ENCODE measurements at places on chromosomes 2 and 18.

- no peak for DNase-seq
Observed at GRCh38 chr2:34907812-34908211, 1308.7 kb upstream of the FAM98A start.

GRCh38 chr18:79518683-79519128 is 123.0 kb downstream of the NFATC1 start:
- DNase-seq = no peak

- no peak for DNase-seq
Observed at GRCh38 chr2:67038195-67038594, 358.9 kb upstream of the ETAA1 start.

GRCh38 chr2:39620067-39620466 is 45.6 kb upstream of the TMEM178A start:
- peak; percentile 97 for DNase-seq

GRCh38 chr2:23664066-23664788 is 262.7 kb downstream of the ATAD2B start:
- DNase-seq = no peak

DNA sequence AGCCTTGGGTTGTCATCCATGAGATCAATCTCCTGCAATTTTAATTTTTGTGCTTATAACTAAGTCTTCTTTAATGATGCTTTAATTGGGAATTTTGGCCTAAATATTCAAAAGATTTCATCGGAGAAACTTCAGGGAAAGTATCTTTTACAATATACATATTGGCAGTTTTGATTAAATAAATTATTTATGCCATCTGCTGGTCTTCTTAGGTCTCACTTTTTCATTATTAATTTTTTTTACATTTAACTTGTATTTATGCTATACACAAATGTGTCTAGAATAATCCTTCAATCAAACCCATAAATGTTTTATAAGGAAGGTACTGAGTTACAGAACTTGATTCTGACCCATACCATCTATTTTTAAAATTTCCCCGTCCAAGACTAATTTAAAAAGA is 95.1 kb upstream of the XPO1 start:
- no peak for DNase-seq

DNA sequence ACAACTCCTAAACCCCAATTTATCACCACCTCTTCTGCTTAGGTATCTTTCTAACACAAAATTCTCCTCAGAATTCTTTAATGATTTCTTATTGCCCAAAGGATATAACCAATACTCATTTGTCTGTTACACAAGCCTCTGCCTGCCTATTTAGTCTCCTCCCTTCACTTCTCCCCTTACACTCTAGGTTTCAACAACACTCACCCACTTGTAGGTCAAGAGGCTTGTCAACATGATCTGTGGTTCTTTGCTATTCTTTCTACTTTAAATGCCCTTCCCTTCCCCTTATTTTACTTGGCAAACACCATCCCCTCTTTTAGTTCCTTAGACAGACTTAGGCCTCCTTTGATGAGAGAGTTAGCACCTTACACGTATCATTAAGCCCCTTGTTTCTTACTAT is 69.0 kb upstream of the C2orf15 start:
- DNase-seq = no peak

DNA sequence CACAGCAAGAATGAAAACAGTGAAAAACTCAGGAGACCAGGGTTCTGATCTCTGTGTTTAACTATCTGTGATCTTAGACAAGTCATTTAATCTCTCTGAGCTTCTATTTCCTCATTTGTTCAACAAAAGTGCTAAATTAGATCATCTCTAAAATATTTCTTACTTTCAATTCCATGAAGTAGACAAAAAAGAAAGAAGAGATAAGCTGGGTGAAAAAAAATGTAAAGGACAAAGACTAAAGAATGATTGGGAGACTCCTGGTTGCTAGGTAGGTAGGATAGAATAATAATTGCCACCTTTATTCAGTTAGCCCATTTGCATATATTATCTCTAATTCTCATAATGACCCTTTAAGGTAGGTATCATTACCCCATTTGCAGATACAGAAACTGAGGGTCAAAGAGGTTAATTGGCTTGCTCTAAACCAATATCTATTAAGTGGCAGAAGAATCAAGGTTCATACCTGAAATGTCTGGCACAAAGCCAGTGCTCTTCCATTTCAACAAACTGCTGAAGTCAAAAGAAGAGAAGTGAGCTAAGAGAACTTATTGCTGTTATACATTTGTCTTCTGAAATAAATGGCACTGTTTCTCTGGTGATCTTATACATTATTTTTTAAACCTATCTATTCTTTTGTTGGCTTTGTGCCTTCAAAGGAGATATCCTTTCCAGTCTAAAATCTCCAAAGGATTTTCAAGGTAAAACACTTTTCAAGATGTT is 141.7 kb downstream of the OTX1 start:
- DNase-seq = no peak

DNA sequence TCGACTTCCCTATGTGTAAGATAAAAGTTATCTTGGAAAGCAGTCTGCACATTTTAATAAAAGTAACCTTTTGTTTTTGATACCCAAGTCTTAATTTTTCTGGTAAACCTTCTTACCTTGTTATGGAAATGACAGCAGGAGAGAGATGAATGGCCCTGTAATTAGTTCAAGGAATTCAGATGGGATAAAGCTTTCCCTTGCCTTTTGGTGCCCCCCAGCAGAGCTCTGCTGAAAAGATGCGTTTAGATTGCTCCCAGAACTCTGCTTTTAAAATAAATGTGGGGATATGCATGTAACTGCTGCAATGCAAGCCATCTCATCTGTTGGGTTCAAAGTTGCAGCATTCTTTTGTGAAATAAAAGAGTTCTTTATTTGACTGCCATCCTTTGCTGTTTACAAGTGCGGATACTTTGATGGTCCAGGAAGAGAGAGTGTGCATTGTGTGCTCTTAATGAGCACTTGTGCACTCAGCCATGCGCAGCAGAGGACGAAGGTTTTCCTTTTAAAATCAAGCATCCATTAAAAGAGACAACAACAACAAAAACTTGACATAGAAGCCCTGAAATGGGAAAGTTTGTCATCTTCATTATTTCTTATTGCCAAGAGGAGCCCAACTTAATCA is 176.7 kb upstream of the ST6GAL2 start:
- DNase-seq = no peak

DNA sequence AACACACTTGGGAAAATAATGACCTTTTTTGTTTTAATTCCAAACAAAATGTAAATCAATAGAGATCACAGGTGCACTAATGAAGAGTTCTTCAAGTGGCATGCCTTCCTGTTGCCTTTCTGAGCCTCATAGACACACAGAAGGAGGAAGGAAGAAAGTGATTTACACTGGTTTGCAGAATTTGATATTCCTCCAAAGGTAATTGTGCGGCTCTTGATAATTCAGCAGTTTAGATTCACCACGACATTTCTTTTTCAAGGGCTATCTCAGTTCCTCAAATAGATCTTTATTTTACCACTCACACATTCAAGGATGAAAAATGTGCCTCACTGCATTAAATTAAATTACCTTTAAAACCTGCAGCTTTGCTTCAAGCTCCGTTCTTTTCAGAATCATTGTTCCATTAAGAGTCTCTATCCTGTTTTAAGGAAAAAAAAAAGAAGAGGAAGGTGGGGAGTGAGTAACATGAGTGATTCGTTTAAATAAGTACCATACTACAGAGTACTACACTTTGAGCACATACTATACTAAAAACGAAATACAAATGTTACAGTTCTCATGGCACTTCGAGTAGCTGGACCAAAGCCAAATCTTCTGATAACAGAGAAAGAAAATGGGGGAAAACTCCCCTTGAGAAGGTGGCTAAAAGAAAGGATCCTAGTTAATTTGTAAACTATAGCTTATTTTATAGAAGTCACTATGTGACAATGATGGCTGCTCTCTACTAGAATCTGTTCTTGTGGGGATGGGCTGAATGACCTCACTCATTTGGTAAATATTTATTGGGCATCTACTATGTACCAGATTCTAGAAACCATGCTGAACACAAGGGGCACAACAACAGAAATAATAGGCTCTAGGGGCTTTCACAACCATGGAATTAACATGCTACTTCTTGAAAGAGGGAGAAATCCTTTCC is 16.6 kb downstream of the CYTIP start:
- DNase-seq = no peak

GRCh38 chr2:188898261-188898660 is 75.9 kb upstream of the COL3A1 start:
- DNase-seq = no peak

DNA sequence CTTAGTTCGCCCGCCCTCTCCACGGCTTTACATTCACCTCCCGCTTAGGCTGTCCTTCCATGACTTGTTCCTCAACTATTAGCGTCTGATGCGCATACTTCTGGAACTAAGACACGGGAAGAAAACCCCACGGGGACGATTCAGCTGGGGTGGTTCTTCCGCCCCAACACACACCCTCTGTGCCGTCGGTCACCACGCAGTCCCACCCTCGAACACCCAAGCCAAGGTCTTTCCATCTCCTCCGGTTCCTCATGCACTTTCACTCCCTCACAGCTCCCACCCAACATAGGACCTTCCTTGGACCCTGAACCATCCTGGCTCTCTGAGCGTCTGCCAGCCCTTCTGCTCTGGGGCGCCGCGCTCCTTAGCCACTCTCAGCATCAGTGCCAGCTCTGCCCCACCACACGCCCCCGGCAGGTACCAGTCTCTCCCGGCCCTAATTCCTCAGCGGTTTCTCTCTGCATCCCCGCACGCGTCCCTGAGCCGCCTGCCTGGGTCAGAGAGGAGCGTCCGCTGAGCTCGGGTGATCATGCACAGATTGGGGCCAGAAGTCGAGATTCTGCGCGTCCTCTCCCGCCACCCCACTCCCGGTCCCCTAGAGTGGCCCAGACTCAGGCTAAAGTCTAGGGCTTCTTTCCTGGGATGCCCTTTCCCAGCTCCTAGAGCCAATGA is 522 bp upstream of the SRD5A2 start:
- DNase-seq = no peak

GRCh38 chr2:113937501-113937900 is 47.6 kb downstream of the ACTR3 start:
- DNase-seq = no peak

GRCh38 chr2:128413014-128413717 is 94.5 kb upstream of the HS6ST1 start:
- no peak for DNase-seq

DNA sequence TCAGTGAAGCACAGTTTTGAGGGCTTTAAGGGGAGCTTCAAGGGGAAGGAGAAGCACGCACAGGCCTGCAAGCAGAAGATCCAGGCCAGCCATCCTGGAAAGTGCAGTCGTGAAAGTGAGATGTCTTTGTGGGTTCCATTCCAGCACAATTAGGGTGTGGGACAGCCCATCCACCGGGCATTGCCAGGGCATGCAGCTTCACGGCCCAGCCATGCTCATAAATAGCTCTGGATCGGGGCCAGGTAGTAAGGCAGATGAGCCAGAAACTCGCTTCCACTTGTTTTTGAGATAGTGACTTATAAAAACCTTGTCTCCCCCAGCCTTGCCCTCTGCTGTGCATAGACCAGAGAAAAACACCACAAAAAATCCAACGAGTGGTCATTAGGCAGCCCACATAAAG is 21.0 kb downstream of the KDSR start:
- no peak for DNase-seq
